Spinal cord (tissue), 10 donors: ENCODE measurements at places on chromosomes 13 and 19. TPM values are rescaled to one million over a fixed set of nuclear protein-coding genes. Genes with fewer than 3 reads are reported as not detected.

- no peak for DNase-seq
Observed at GRCh38 chr13:43894438-43894837, 14.7 kb downstream of the LACC1 start.

Gene CARD8
- 45.7 TPM for polyA plus RNA-seq

DNA sequence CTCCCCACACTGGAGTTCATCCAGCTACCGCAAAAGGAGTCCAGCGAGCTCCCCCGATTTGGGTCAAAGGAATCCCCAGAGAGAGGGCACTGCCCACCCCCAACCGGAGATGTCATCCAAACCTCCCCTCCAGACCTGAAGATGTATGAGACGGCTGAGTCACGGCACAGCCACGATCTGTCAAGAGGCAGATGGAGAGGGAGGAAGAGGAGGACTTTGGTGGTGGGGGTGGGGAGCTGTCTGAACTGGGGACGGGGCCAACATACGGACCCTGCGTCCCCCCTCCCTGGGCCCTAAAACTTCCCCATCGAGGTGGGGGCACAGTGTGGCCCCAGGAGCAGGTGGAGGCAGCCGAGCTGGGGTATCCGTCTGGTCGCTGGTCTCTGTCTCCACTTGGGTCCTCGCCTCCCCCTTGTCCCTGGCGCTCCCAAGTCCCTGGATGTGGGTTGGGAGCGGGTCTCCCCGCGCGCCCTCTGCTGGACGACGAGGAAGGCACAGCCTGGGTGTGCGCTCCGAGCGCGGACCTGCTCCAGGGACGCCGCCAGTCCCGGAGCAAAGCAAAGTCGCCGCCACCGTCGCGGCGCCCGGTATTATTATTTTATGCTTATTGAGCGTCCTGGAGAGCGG is 3.8 kb downstream of the PDE4A start:
- no peak for DNase-seq

DNA sequence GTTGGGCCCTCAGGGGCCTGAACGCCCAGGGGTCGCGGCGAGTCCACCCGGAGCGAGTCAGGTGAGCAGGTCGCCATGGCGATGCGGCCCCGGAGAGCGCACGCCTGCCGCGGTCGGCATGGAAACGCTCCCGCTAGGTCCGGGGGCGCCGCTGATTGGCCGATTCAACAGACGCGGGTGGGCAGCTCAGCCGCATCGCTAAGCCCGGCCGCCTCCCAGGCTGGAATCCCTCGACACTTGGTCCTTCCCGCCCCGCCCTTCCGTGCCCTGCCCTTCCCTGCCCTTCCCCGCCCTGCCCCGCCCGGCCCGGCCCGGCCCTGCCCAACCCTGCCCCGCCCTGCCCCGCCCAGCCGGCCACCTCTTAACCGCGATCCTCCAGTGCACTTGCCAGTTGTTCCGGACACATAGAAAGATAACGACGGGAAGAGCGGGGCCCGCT is at the start of gene CCNA1:
CCNA1 (plus strand) TSS at position 390 of the 439 bp plus-strand sequence. CDS start 562 bp downstream, outside the sequence.
- no peak for DNase-seq

Gene KCTD12
- polyA plus RNA-seq = 81.5 TPM

Gene FAM216B
- 5.6 TPM for polyA plus RNA-seq
